CD4-positive, alpha-beta T cell treated with Interleukin-15 for 1 hour (primary cell): ENCODE measurements at places on chromosomes 11 and 22.

DNA sequence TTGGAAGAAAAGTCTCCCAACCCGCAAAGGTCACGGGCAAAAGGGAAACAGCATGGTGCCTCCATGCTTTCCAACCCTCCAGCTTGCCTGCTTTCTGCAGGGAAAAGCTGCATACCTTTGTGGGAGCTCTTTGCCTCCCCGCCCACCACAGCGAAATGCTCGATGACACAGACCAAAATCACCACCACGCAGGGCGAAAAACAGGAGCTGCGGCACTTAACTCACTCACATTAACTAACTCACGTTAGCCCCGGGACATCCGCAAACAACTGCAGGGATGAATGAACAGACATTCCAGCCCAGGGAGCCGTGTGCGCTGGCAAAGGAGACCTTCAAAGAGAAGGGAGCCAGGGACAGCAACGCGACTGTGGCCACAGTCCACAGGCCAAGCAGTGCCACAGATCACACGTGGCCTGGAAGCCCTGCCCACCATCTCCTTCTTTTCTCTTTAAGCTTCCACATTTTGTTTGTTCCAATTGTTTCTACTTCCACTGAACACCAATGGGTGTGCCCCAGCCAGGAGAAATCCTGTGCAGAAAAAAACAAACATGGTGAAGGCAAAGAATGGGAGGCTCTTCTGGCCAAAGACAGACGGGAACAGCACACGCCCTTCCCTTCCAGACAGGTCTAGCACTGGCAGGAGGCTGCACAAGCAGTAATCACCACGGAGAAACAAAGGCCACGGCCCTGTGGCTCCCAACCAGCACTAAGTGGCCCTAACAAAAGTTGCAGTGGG lies 39.3 kb downstream of the DUSP8 start:
- no peak for DNase-seq

DNA sequence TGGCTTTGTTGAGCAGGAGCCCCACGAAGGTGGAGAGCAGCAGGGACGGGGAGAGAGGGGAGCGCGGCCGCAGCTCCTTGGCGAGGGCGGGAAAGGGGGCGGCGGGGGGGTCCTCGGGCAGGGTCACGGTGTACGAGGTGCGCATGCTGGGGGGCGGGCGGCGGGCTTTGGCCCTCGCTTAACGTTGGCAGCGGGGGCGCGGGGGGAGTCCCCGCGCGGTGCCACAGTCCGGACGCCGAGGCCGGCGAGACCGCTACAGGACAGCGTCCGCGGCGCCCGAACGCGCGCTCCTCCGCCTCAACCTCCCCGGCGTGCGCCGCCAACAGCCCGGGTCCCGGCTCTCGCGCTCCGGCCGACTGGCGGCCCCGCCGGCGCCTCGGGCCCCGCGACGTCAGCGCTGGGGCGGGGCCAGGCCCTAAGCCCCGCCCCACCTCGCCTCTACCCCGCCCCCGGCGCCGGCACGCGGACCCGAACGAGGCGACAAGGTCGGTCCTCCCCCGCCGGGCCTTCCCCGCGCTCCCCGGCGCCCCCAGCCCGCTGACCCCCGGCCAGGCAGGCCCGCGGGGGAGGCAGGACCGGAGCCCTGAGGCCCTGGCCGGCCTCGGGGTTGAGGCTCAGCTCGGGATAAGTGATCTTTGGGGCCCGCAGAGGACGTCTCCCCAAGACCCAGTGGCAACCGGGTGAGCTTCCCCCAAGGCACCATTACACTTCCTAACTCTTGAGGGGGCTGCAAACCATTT lies 17.5 kb downstream of the USP2 start:
- DNase-seq = peak; percentile 49

DNA sequence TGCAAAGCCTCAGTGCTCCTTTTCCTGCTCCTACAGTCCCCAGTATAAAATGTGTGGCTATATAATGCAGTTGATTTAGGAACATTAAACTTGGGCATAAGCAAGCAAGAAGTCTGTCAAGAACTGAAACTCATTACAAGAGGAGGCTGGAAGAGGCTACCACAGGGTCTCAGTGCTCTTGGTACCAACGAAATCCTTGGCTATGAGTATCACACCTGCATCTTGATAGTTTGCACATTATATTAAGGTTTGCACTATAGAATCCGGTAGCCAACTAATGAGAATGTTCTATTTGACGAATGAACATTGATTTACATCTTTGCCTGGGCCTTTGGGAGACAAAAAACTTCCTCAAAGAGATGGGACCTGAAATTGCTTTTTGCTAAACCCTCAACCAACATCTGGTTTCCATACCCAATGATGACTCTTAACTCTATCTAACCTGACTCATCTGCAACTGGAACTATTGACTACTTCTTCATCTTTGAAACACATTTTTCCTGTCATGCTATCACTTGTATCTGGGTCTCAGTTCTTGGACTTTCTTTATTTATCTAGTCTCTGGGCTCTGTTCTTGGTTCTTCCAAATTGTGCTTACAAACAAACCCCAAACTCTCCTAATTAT lies 207.2 kb upstream of the CTSC start:
- DNase-seq = no peak

GRCh38 chr11:22520521-22520920 lies 105.1 kb downstream of the FANCF start:
- no peak for DNase-seq

DNA sequence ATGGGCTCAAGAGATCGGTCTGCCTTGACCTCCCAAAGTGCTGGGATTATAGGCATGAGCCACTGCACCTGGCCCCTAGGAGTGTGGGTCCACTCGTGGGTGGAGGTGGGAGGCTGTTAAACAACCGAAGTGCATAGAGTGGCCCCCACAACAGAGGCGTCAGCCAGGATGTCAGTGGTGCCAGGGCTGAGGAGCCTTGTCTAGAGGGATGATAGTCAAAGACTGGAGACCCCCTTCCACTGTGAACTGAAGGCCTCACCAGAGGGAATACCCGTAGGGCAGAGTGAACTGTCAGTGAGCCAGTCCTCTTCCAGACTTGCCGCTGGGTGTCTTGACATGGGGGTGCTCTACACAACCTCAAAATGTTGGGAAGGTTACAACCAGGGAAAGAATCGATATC lies 38.2 kb downstream of the AP2A2 start:
- DNase-seq = no peak

DNA sequence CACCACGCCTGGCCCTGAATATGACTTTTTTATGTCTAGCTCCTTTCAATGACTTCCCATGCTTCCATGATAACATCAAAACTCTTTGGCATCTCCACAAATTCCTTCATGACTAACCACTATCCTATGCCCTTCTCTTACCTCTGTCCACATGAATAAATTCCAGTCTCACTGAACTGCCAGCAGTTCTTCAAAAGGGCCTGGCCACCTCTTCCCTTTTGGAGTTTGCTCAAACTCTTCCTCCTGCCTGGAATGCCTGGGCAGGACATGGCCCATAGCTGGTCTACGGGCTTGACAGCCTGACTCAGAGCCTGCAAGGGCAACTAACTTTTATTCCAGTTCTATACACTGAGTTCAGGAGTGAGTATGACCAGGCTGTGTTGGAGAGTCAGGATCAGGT lies 41.8 kb upstream of the ZBTB16 start:
- DNase-seq = no peak

DNA sequence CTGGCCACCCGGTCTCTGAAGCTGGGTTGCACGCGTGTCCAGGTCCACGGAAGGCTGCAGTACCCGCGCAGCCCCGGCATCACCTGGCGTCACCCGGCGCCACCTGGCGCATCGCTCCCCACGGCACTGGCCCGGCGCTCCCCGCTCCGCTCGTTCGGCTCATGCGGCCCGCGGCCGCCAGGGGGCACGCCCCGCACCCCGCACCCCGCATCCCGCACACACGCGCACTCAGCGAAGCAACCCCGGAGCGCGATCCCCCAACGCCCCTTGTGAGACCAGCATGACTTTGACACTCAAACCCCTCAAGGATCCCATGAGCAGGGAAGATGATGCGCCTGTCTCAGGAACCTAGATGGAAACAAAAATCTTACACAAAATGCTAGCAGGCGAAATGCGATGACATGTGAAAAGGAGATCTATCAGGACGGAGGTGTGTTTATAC lies 11.9 kb downstream of the B3GNT6 start:
- peak; percentile 47 for DNase-seq

DNA sequence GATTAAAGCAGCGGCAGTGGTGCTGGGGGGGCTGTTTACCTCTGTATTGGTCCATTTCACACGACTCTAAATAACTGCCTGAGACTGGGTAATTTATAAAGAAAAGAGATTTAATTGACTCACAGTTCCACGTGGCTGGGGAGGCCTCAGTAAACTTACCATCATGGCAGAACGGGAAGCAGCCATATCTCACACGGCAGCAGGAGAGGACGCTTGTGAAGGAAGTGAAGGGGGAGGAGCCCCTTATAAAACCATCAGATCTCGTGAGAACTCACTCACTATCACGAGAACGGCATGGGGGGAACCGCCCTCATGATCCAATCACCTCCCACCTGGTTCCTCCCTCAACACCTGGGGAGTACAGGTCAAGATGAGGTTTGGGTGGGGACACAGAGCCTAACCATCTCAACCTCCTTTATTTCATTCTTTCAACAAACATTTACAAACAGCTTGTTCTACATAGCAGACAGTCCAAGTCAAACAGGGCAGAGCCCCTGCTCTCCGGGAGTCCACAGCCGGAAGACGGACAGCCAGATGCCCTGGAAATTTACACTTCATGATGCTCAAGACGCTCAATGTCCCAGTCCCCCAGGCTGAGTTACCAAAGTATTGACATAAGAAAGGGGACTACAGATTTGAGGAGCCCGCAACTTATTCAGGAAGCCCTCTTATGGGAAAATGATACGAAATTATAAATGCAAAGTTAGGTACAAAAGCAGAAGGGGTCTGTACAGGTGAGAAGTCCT lies 26.3 kb upstream of the HMGXB4 start:
- no peak for DNase-seq

- no peak for DNase-seq
These were observed 44.9 kb upstream of the VSTM5 start for GRCh38 chr11:93895106-93895862.

DNA sequence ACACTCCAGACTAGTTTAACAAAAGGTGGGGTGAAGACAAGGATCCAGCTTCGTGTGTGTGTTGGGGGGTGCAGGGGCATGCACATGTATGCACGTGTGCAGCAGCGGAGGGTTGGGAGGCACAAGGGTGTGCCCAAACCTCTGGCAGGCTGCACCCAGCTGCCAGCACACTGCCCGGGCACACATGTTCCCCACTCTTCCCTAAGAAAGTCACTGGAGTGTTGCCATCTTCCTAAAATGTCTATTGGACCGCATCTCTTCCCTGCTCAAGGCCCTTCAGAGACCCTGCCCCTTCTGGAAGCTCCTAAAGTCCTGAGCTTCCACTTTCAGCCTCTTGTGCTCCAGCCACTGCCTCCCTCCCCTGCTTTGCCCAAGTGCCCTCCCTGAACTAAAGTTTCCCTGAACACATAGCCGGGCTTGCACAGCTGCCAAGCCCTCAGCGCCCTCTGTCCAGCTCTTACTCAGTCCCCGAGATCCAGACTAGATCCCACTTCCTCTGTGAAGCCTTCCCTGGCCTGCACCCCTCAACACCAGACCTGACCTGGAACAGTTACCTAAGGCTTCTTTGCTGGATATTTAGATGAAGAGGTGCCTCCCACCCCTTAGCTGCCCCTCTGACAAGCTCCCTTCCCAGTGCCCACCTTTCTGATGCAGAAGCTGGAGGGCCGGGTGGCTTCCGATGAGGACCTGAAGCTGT lies 6.0 kb downstream of the CFL1 start:
- no peak for DNase-seq

GRCh38 chr11:18934195-18934814 lies 4.9 kb downstream of the MRGPRX1 start:
- no peak for DNase-seq

DNA sequence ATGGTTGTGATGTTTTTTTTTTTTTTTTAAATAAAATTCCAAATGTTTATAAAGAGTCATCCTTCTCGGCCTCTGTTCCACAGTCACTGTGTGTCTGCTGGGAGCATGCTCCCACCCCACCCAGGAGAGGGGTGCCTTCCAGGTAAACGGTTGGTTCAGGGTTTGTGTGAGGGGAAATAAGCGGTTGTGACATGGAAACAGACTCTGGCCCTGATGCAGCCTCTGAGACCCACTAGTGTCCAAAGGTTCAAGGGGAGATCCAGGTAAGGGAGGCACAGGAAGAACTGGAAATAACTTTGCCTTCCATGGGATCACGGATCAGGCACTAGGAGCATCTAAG lies 6.0 kb upstream of the GAS2L1 start:
- no peak for DNase-seq

DNA sequence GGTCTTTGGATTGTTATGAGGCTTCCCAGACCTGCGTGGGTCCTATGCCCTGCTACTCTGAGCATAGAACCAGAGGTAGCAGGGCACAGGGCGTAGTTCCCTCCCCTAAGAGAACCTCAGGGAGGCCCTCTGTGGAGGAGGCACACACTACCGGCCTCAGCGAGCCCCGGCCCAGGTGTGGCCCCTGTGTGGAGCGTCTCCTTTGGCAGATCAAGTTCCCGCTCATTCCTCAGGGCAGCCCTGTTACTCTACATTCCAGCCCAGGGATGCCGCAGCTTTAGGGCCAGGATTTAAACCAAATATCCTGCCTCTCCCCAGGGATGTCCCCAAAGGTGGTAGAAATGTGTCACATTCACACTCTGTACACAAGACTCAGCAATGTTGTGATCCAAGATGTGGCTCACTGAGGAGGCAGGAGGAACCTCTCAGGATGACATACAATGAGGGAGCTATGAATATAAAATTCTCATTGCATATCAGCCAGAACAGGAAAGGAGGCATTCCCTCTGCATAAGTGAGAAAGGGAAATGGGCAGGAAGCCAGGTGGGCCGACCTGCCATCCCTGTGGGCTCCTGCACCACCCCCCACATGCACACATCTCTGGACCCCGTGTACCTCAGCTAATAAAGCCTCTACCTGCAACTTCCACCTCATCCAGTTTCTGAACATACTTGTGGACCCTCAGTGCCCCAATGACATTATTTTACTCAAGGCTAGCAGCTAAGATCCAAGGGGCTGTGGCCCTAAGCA lies 131.9 kb upstream of the TEAD1 start:
- DNase-seq = no peak

- peak; percentile 38 for DNase-seq
These were observed 560.8 kb downstream of the ETS1 start for GRCh38 chr11:128026596-128026995.

- DNase-seq = no peak
These were observed 40.9 kb upstream of the GLYAT start for GRCh38 chr11:58772329-58773285.

GRCh38 chr11:35802221-35802620 lies 139.6 kb downstream of the TRIM44 start:
- DNase-seq = no peak

DNA sequence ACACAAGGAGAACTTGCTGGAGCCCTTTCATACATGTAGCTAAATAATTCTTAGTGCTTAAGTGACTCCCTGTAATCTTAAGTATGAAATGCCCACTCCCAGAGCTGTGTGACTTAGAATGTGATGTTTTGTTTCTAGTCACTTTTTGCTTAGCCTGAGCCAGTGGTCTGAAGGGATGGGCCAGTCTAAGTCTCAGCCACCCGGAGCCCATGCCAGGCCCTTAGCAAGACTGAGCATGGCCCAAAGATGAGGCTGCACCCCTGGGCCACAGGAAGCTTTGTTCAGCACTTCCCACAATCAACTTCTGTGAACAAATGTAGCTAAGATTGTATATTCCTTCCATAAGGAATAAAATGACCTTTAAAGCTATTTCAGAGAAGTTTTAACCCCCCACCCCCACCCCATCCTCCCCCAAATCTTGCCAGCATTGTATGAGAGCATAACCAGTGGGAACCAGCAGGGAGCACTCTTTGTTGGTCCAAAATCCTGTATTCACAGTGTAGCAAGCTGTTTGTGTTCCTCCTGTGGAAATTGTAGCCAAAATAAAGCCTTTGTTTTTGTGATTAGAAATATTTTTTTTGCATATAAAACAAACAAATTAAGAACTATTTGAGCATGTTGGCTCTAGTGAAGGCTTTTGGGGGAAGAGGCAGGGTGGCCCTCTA lies 73.8 kb upstream of the GAL start:
- DNase-seq = no peak

GRCh38 chr11:28815110-28815509 lies 706.9 kb downstream of the METTL15 start:
- no peak for DNase-seq
